ENCODE measurements at places on chromosomes 12 and 14.

- no peak for DNase-seq
These were observed 6.4 kb upstream of the GAS2L3 start for GRCh38 chr12:100566887-100567637.

DNA sequence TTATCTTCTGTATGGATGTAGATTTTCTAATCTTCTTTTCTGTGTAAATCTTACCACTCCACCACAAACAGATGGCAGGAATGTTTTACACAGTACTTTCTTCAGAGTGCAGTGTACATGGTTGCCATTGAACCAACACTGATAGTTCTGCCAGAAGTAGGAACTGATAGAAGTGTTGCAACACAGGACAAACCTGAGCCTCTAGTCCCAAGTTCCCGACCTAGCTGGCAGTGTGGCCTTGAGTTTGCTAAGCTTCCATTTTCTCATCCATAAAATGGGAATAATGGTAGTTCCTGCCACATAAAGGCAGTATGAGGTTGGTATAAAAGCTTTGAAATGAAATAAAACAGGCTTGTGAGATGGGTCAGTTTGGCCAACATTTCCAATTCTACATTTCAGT is 50.8 kb upstream of the SAV1 start:
- DNase-seq, result no peak

GRCh38 chr12:91515944-91516694 is 333.5 kb upstream of the DCN start:
- DNase-seq, result no peak

- DNase-seq, result peak; percentile 52
These were observed at the start of gene UNC119B for GRCh38 chr12:120710031-120710804. TSS of gene UNC119B (plus strand) at chr12:120710458. CDS start at chr12:120710475, 17 bp downstream.

Measured in A549 (cell line).